ENCODE measurements at places on chromosomes 11 and 22. TPM values are rescaled to one million over a fixed set of nuclear protein-coding genes. Genes with fewer than 3 reads are reported as not detected.

GRCh38 chr11:15818132-15818842 lies 538.1 kb downstream of the SOX6 start:
- no peaks in the 10 kb centered on the region for H3K36me3 ChIP-seq
- DNase-seq = no peak
- H3K27ac ChIP-seq = no peak overlapping the region
- H3K4me1 ChIP-seq = no peaks in the 10 kb centered on the region

DNA sequence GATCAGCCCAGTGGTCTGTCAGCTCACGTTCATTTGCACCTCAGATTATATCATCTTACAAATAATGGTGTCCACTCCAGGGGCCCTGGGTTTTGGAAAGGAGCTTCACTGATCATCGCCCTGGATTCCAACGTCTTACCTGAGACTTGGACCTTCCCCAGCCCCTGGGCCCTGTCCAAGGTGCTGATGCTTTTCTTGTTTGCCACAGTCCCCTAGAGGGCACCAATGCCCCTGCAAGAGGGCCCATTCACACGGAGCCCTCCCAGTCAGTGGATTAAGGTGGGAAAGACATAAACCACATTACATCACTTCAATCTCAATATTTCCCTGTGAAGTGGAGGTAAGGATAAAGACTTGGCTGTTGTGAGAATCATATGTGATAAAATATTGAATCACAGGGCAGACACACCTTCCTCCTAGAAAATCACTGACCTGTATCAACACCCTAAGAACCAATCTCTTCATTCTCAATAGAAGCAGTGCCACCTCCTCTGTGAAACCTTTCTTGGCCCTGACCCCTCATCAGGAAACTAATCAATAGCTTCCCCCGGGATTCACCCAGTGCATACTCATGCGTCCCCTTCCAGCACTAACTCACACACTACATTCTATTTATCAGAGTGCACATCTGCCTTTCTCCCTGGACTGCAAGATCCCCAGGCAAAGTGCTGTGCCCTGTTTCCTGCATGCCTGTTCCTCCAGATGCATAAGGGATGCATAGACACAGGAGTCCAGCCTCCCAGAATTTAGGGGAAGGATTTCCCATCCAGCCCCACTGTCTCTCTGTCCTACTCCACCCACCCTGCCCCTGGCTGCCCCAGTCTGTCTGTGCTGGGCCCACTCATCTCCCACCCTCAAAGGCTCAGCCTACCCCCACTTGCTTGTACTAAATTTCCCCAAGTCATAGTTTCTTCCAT lies 167.0 kb downstream of the BUD13 start:
- DNase-seq = peak; percentile 33
- H3K4me1 ChIP-seq = no peaks in the 10 kb centered on the region
- H3K27me3 ChIP-seq = no peaks in the 10 kb centered on the region
- H3K36me3 ChIP-seq = no peaks in the 10 kb centered on the region
- no peak overlapping the region for H3K27ac ChIP-seq
- no peak overlapping the region for H3K4me3 ChIP-seq

GRCh38 chr11:14677146-14677545 lies 33.5 kb downstream of the PDE3B start:
- no peak overlapping the region for H3K4me3 ChIP-seq
- 0 out of 2 replicates have a peak, but pooled peaks cover 12% of the 10 kb centered on the region for H3K4me1 ChIP-seq
- H3K27ac ChIP-seq = no peak overlapping the region
- H3K36me3 ChIP-seq = no peaks in the 10 kb centered on the region

GRCh38 chr11:34864424-34864823 lies 51.8 kb downstream of the APIP start:
- no peaks in the 10 kb centered on the region for H3K36me3 ChIP-seq
- H3K4me1 ChIP-seq = no peaks in the 10 kb centered on the region
- DNase-seq = no peak
- no peak overlapping the region for H3K4me3 ChIP-seq
- H3K27me3 ChIP-seq = peaks cover 4% of the 10 kb centered on the region
- no peak overlapping the region for H3K27ac ChIP-seq

DNA sequence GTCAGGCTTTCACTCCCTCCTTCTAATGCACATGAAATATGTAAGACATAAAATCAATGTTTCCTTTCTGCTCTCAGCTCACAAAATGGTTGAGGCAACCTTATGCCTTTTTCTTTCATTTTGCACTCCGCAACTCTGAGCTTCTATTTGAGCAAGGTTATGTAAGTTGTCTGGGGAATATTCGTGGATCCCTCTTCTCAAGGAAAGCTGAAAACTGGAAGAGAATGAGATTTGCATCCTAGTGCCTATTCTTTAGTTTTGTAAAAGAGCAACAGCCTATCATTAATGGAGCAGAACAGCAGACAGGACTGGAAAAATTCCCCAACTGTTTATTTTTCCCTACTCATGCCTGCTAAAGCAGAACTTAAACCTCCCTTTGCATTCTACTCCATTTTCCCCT lies 141.7 kb downstream of the FAM76B start:
- H3K4me1 ChIP-seq = no peaks in the 10 kb centered on the region
- no peaks in the 10 kb centered on the region for H3K27me3 ChIP-seq
- no peak for DNase-seq
- no peak overlapping the region for H3K4me3 ChIP-seq
- H3K36me3 ChIP-seq = no peaks in the 10 kb centered on the region
- H3K27ac ChIP-seq = no peak overlapping the region

GRCh38 chr11:113048820-113049768 lies 87.9 kb downstream of the NCAM1 start:
- peaks cover 4% of the 10 kb centered on the region for H3K4me1 ChIP-seq
- no peak overlapping the region for H3K27ac ChIP-seq
- peak; percentile 82 for DNase-seq
- no peaks in the 10 kb centered on the region for H3K36me3 ChIP-seq
- H3K4me3 ChIP-seq = no peak overlapping the region

DNA sequence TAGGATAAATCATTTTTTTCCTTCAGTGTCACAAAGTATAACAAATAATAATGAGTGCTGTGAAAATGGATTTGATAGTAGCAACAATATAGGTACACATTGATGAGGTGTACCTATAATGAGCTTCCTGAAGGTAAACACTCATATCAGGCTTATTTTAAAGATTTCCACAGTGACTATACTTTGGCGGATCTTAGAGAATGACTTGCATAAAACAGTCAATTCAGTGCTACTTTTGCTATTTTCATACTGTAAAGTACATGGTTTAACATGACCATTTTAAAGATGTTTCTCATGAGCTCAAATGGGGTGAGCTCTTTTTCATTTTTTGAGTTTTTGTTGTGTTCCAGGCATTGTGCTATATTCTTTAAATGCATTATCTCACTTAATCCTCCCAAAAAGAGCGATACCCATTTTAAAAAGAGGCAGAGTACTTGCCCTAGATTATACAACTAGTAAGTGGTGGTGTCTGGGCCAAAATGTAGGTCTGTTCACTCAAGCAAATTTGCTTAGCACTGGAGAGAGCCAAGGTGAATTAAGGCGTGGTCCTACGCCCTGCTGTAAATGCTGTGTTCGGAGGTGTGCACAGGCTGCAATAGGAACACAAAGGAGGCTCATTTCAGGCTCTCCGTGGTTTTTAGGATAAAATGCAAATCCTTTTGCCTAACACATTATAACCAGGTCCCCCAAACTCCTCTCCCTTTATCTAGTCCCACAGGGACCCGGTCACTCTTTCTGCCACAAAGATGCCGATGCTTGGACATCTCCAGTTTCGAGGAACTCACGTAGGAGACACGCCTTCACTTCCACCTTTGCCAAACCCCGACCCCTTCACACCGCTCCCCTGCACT lies 617 bp upstream of the ALKBH3 start:
- peaks cover 22% of the 10 kb centered on the region for H3K36me3 ChIP-seq
- no peak for DNase-seq
- H3K4me1 ChIP-seq = peaks cover 13% of the 10 kb centered on the region

DNA sequence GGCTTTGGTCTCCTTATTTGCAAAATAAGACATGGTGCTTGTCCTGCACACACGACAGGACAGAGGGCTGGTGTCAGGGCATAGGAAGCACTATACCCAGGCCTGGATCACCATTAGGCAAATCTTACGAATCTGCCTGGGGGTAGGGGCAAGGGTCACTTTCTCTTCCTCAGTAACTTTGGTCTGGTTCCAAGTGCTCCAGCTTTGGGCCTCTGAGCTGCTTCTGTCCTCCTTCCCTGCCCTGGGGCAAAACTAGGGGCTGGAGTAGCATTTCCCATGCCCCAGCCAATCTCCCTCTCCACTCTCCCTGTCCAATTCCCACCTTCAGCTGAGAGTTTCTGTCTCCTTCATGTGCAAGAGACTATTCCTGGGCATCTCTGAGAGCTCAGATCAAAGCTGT lies 123.7 kb upstream of the NECTIN1 start:
- H3K36me3 ChIP-seq = no peaks in the 10 kb centered on the region
- DNase-seq = no peak
- H3K27ac ChIP-seq = no peak overlapping the region
- H3K27me3 ChIP-seq = peaks cover 49% of the 10 kb centered on the region
- H3K4me3 ChIP-seq = no peak overlapping the region
- H3K4me1 ChIP-seq = no peaks in the 10 kb centered on the region

LDLRAD3 gene
- polyA plus RNA-seq = 7.7 TPM

KREMEN1 gene
- polyA plus RNA-seq = 4.5 TPM

CARD18 gene
- polyA plus RNA-seq = not detected

TUT1 gene
- 12.1 TPM for polyA plus RNA-seq

STT3A gene
- 258 TPM for polyA plus RNA-seq

CASP5 gene
- polyA plus RNA-seq = not detected

FRMD8 gene
- polyA plus RNA-seq = 25.4 TPM

UVRAG gene
- polyA plus RNA-seq = 11.0 TPM
